ENCODE measurements at places on chromosomes 4 and X. TPM values are rescaled to one million over a fixed set of nuclear protein-coding genes. Genes with fewer than 3 reads are reported as not detected.
A peak's percentile ranks its signal among the peaks of the same experiment; 100 is the strongest.

PABPC1L2A gene
- not detected for total RNA-seq

ZNF711 gene
- 1.8 TPM for total RNA-seq

ATP2B3 gene
- not detected for total RNA-seq

CENPVL3 gene
- total RNA-seq: not detected

HTT gene
- 83.9 TPM for total RNA-seq

CNKSR2 gene
- total RNA-seq: 4.4 TPM

UGT2B11 gene
- total RNA-seq: not detected

GAB3 gene
- total RNA-seq: 18.4 TPM

TRIM60 gene
- not detected for total RNA-seq

DNA sequence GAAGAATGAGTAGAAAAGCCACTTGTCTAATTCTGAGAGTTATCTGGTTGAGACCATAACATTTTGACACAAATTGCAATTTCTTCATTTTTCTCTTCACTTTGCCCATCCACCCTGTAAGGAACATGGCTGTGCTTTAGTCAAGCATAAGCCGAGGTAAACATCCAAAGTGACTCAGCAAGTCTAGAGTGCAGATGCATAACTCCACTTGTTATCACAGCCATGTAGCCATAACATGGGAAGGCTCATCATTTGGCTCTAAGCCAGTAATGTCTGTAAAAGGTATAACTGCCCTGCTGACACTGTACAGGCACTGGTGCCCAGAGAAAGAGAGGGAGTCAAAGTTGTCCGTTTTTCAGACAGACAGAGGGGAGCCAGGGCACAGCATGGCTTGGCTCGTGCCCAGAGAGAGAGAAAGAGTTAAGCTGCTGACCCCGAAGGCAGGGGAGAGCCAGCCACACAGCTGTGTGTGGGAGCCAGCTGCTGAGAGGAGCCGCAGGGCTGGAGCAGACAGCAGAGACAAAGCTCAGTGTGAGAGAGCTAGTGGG, 76.9 kb upstream of the EXOC1L start:
- no peak for DNase-seq

DNA sequence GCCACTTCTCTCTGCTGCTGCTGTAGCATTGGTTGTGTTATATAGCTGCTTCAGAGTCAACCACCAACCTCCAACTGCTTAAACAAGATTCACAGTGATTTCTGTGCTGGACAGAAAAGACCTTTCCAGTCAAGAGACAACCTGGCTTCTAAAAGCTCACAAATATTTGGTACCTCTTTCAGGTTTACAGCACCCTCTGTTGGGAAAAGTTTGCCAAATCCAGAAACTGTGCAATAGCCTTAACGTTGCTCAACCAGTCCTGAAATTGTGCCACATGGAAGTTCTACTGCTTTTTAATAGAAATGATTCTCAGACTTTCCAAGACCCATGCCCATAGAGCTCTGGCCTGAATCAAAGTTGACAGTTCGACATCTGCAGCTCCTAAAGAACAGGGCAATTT, 842.1 kb upstream of the HTR2C start:
- no peak for DNase-seq

GRCh38 chr4:185890196-185890595, 78.2 kb upstream of the SORBS2 start:
- no peak for DNase-seq

GRCh38 chr4:25466966-25467697, 90.1 kb downstream of the ANAPC4 start:
- DNase-seq: no peak

GRCh38 chr4:93897559-93897958, 69.0 kb downstream of the ATOH1 start:
- no peak for DNase-seq

- no peak for DNase-seq
Observed at GRCh38 chr4:7348946-7349900, 85.5 kb downstream of the PSAPL1 start.

DNA sequence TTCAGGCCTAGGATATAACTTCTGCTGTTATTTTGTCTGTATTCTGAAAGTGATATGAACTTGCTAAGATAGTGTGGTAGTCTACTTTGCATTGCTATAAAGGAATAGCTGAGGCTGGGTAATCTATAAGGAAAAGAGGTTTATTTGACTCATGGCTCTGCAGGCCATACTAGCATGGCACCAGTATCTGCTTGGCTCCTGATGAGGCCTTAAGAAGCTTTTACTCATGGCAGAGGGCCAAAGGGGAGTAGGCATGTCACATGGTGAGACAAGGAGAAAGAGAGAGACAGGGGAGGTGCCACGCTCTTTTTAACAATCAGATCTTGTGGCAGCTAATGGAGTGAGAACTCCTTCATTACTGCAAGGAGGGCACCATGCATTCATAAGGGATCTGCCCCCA, 247.3 kb downstream of the GPAT3 start:
- DNase-seq: no peak

GRCh38 chr4:166128403-166128802, 255.4 kb downstream of the TLL1 start:
- DNase-seq: no peak

- peak; percentile 20 for DNase-seq
Observed at GRCh38 chrX:56802921-56803849, 74.1 kb downstream of the NBDY start.

- DNase-seq: no peak
Observed at GRCh38 chrX:53421772-53422085, 725 bp downstream of the SMC1A start.

- DNase-seq: no peak
Observed at GRCh38 chr4:39054497-39054896, 7.5 kb upstream of the KLHL5 start.

DNA sequence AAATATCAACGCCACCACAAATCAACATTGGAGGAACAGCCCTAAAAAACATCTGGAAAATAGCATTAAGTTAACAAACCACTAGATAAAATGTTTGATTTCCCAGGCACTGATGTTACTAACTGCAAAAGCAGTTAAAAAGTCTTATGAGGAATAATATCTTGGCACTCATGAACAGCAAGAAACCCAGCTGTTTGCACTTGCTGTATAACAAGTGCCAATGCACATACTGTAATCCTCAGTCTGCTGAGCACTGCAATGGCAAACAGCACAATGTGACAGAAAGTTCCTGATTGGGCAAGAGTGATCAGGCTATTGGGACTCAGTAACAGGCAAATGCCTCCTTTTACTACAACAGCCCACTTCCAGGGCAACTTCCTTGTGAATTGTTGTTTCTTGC, 20.8 kb upstream of the SEC24B start:
- DNase-seq: no peak

GRCh38 chr4:103021120-103021519, 1.6 kb upstream of the SLC9B1 start:
- DNase-seq: no peak

GRCh38 chrX:77061545-77061944, 385.6 kb upstream of the FGF16 start:
- no peak for DNase-seq

DNA sequence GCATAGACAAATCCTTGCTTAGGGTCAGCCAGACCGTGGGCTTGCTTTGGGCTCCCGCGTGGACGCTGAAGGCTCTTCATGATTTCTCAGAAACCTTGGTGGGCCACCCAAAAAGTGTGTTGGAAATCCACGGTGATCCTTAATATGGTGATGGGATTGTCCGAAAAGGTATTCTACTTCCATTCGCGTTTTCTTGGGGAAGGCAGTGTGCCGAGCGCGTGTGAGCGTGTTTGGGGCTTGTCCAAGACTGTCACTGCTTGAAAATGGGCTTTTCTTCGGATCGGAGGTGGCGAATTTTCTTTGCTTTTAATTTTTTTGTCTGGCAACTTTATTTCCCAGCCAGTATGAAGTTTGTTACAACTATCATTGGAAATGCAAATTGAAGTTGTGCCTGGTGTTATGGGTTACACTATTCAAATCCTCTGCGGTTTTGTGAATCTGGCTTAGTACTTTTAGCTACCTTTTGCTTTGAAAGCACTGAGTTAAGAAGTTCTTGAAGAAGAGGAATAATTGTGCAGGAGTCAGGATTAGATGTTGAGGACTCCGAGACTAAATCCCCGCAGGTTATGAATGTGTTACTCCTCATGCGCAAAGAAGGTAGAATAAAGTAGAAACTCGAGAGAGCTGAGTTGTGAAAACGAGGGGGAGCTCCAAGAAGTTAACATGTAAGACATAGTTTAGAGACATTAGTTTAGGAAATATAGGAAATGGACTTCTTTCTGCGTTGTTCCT, 3.2 kb downstream of the SPRY1 start:
- DNase-seq: no peak

DNA sequence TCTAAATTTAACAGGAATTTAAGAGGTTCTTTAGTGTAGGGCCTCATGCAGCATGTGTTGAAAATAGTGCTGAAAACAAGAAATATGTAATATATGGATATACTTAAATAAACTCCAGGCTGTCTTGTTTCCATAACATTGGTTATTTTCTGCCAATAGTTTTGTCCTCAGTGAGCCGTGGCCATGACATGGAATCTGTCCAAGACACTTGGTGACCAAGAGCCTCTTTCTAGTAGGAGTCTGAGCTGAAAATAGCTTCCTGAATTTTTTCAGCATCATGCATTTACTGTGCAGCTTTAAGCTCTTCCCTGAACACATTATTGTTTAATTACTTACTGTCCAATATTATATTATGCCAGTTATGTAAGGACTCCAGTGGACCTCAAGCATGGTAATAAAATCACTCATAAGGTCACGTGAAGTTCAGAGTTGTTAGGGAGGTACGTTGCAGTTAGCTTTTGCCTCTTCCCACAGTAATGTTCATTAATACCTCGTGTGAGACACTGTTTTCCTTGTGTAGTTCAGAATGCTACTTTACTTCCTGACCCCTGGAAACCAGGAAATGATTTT, 488.2 kb downstream of the GRID2 start:
- no peak for DNase-seq

- no peak for DNase-seq
Observed at GRCh38 chrX:9906919-9907318, 60.2 kb upstream of the CLDN34 start.

- DNase-seq: no peak
Observed at GRCh38 chrX:5080791-5081190, 1147.9 kb downstream of the NLGN4X start.

DNA sequence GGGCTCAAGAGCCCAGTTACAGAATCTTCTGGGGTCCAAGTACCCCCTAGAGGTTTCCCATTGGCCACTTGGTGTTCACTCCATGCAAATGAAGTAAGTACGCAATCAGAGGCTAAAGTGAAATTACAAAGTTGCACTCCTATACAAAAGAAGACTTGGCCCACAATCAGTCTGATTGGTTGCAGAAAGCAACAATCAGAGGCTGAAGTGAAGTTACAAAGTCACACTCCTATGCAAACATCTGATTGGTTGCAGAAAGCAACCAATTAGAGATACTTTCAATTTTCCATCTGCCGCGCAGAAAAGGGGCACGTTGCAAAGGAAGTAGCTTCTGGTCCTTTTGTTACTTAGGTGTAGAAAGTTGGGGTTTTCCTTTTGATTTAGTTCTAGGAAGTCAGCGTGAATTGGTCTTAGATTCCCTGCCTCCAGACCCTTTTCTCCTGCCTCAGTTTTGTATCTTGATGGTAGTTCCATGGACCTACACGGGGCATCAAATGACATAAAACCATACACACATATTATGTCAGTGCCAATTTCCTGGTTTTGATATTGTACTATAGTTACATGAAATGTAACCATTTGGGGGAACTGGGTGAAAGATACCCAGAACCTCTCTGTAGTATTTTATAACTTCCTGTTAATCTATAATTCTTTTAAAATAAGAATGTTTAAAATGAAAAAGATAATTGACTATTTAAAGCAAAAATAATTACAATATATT, 12.4 kb upstream of the PIN4 start:
- no peak for DNase-seq

- no peak for DNase-seq
Observed at GRCh38 chr4:139718833-139719232, 53.2 kb downstream of the MGST2 start.

- no peak for DNase-seq
Observed at GRCh38 chr4:70654605-70655011, 11.7 kb downstream of the JCHAIN start.

DNA sequence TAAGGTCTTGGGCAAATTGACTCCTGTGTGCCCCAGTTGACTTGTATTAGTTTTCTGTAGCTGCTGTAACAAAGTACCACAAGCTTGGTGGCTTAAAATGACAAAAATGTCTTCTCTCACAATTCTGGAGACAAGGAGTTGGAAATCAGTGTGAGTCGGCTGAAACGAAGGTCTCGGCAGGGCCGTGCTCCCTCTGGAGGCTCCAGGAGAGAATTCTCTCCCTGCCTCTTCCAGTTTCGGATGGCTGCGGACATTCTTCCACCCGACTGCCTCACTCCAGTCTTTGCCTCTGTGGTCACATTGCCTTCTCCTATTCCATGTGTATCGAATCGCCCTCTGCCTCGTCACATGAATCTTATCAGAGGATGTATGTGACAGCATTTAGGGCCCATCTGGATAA, 66.0 kb upstream of the PHOX2B start:
- no peak for DNase-seq

GRCh38 chr4:39446842-39447573, 11.7 kb downstream of the RPL9 start:
- peak; percentile 21 for DNase-seq

DNA sequence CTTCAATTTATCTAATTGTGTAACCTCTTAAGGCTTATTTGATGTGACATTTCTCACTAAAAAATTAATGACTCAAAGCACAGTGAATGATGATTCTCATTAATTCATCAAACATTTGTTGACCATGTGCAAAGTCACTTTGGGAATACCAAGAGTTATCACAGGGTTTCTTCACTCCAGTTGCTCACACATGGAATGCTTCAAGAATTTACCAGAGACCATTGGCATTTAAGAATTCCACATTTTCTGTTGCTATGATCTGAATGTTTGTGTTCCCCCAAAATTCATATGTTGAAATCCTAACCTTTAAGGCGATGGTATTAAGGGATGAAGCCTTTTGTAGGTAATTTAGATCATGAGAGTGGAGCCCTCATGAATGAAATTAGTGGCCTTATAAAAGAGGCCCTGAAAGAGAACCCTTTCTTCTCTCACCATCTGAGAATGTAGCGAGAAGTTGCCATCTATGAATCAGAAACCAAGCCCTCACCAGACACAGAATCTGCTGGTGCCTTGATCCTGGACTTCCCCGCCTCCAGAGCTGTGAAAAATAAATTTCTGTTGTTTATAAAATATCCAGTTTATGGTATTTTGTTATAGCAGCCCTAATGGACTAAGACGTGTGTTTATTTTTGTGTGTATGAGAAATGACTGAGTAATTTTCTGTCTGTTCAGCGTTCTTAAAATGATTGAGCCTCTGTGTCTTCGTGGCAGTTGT, 16.4 kb upstream of the SRPX start:
- DNase-seq: no peak

GRCh38 chrX:94813541-94813940, 1139.5 kb downstream of the FAM133A start:
- DNase-seq: no peak

DNA sequence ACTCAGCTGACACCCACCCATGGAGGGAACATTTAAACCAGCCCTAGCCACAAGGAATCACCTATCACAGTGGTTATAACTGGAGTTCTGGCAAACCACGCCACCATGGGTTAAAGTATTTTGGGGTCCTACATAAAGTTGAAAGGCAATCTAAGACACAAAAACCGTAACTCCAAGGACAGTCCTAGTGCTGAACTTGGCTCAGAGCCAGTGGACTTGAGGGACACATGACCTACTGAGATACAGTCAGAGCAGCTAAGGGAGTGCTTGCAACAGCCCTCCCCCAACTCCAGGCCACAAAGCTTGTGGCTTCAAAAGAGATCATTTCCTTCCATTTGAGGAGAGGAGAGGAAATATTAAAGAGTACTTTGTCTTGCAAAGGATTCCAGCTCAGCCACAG, 300.5 kb downstream of the FGF13 start:
- DNase-seq: no peak

Data from T-helper 17 cell (primary cell).